NCI-H1436 treated with DMSO at 0.1 percent for 48 hours (cell line): ENCODE measurements at places on chromosomes 5 and 9.

- no peak for DNase-seq
Measured at GRCh38 chr9:128917151-128917849, 3.5 kb upstream of the PHYHD1 start.

GRCh38 chr5:34574936-34575467, 81.1 kb upstream of the RAI14 start:
- DNase-seq, result no peak

DNA sequence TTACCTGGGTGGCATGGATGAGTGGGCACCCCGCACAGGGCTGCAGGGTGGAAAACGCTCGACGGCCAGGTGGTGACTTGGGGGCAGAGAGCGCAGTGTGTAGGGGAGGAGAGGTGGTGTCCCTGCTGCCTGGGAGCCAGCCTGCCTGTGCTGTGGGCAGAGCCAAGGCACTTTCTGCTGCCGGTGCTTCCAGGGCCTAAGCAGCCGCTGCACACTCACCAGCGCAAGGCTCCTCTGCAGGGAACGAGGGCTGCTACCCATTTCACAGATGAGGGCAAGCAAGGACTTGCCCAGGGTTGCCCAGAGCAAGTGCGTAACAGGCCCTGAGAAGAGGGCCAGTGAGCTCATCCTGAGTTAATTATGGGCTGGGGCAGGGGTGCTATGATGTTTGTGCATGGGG, 62.5 kb downstream of the CRB2 start:
- no peak for DNase-seq

DNA sequence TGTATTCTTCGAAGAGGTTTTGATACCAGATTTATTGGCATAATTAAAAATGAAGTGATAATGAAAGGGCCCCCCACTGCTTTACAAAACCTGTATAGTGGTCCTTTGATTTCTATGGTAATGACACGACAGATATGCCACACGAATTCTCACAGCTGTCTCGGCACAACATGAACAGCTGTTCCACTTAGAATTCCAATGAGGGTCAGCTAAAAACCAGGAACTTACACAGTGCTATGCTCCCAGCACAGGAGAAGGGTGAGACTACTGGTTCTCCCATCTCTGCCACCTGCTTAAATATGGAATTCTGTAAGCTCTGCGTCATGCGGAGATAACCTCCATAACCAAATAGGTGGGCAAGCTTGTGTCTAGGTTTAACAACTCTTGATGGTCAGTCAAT, 183.0 kb upstream of the EFNA5 start:
- no peak for DNase-seq

GRCh38 chr5:122252319-122252718, 59.7 kb upstream of the SNCAIP start:
- DNase-seq, result no peak

DNA sequence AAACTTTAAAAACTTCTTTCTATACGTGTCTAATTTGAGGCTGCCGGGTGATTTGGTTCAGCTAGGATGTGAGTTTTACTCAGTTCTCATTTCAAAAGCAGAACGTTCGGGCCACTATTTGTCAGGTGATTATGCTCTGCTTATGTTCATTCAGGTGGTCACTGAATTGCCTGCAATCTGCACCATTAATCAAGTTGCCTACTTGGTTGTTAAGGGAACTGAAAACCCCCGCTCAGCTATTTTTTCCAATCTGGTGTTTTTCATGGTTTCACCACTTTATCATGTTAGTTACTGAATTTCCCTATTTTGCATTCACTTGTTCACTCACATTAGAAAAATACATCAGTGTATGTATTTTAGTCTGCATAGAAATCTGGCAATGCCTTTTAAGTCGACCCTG, 523.0 kb downstream of the CSNK1G3 start:
- DNase-seq, result no peak

DNA sequence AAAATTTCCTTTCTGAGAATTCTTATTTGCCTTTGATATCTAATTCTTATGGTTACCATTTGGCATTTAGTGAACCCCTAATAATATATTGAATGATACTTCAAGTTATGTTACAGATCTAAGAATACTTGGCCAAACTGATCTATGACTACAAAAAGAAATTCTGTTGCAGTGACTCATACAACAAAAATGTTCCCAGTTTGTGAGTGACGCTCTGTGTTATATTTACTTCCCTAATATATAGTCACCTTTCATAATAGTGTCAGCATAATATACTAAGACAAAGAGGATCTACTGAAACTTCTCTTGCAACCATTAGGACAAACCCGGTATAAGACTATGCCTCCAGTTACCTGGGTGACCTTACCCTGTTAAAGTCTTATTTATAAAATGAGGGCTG, 216.9 kb upstream of the TLX3 start:
- DNase-seq, result no peak

- DNase-seq, result no peak
Measured at GRCh38 chr5:149793256-149793550, 63.1 kb downstream of the PPARGC1B start.

DNA sequence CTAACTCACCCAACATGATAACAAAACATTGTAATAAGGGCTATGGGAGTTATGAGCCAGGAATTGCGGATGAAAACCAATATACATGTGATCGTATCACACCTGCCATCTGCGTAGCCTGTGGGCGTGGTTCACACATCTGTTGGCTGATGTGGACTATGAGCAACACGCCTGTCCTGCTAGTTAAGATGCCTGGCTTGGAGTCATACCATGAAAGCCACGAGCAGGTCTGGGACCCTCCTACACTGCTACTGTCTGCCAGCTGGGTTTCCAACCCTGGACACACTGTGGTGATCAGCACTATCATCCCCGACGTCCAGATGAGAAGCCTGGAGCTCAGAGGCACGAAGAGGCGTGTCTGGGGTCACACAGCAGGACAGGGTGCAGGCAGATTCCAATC, 40.2 kb downstream of the STK10 start:
- DNase-seq, result no peak

DNA sequence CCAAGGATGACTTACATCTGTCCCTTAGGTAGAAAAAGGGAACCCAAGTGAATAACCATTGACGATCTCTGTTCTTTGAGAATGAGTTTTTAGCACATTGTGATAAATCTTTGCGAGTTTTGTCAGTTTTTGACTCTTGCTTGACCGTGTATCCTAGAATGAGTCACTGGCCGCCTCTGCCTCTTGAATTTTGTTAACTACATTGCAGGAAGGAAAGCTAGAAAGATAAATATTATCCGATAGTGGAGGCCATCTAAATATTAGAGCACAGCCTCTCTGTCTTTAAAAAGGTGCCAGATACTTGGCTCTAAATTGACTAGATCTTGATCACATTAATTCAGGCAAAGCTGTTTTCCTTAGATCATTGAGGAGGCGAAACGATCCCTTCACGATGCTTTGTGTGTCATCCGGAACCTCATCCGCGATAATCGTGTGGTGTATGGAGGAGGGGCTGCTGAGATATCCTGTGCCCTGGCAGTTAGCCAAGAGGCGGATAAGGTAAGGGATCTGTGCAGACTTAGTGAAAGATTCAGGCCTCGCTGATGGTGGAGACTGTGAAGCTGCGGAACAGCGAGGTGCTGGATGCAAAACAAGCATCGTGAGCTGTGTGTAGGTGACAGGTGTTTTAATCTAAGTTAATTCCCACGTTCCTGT, 12.2 kb downstream of the CCT5 start:
- no peak for DNase-seq

DNA sequence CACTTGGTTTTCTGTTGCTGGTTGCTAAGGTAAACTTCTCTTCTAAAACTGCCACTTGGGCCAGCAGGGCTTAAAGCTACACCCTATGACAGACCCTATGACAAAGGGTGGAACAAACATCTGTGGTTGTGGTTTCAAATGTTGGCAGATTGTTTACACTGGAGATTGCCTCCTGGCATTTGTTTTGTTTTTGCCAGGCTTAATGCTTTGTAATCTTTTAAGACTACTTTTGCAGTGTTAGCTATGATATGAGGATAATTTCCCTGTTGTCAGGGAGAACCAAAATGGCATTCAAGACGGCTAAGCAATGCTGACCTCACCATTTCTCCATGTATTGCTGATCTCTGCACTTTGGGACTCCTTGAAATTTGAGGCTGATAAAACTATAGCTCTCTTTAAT, 50.3 kb downstream of the MAMDC2 start:
- DNase-seq, result no peak

- DNase-seq, result peak; percentile 86
Measured at GRCh38 chr9:104836235-104836634, 72.3 kb downstream of the NIPSNAP3B start.

DNA sequence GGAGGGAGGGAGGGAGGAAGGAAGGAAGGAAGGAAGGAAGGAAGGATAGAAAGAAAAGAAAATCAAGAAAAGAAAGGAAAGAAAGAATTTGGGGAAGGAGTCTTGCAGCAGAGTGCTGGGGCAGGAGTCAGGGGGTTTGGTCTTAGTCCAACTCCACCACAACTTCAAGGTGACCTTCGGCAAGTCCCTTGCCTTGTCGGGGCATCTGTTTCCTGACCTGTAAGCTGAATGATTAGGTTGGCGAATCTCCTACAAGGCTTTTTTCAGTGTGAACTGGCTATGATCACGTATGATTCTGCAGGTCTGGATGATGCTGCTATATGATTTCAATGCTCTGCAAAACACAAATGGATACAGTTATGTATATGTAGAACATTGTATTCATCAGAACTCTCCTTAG, 20.1 kb downstream of the SMIM23 start:
- no peak for DNase-seq

- no peak for DNase-seq
Measured at GRCh38 chr9:90854637-90855175, 53.1 kb downstream of the SYK start.

DNA sequence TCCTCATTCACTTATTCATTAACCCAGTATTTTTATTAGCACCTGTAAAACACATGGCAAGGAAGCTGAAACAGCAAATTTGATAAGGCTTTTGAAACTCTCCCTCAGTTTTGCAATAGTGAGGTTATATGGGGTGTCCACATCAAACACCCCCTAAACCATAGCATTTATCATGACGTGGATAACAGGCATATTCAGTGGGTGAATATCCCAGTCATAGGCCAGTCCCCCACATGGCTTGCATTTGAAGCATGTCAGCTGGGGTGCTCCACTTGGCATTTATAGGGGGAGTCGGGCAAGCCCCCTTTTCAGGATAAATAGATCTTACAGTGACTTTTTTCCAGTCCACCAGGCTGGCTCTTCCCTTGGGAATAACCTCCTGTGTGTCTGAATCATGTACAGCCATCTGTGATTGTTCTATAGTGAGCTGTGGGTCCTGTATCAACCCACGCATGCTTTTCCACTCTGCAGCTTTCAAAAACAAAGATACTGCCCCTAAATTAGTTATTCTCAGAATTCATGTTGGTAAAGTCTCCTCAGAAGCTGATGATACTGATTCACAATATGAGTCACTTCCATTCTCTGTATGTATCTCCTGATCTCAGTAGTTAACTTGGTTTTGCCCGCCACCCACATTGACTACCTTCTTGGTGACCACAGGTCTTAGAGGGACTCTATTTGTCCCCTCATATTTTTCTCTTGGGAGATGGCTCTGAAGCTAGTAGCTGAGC, 84.4 kb upstream of the SPIN1 start:
- DNase-seq, result no peak

GRCh38 chr5:83927140-83927733, 206.6 kb upstream of the HAPLN1 start:
- no peak for DNase-seq

DNA sequence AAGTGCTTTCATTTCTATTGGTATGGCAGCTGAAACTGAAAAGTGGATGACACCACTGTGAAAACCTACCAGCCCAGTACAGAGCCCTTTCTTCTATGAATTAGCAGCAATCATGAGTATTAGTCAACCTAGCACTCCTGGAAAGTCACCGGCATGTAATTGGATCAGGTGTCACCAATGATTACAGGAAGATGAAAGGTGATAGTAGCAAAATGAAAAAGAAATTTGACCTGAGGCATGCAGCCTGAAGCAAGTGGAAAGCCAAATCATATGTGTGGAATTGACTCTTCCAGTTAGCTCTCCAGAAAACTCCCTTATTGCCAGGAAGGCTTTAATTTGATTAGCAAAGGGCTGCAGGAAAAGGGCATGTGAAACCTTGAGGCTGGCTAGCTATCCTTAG, 81.2 kb upstream of the NAA35 start:
- DNase-seq, result peak; percentile 9

DNA sequence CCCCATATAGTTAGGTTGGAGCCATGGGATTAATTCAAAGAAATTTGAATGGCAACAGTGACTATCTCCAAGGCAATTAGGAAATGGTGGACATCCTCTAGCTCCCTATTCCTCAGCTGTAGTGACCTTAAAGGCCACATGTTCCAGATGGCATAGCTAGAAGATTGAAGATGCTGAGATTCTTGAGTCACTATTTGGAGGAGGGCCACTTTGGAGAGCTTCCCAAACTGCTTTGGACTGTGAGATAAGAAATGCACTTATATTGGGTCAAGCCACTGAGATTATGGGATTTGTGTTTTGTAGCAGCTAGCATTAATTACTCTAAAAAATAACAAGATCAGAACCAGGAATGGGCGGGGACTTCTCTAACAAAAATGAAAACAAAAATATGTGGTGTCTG, 636.2 kb upstream of the CCNG1 start:
- DNase-seq, result no peak

DNA sequence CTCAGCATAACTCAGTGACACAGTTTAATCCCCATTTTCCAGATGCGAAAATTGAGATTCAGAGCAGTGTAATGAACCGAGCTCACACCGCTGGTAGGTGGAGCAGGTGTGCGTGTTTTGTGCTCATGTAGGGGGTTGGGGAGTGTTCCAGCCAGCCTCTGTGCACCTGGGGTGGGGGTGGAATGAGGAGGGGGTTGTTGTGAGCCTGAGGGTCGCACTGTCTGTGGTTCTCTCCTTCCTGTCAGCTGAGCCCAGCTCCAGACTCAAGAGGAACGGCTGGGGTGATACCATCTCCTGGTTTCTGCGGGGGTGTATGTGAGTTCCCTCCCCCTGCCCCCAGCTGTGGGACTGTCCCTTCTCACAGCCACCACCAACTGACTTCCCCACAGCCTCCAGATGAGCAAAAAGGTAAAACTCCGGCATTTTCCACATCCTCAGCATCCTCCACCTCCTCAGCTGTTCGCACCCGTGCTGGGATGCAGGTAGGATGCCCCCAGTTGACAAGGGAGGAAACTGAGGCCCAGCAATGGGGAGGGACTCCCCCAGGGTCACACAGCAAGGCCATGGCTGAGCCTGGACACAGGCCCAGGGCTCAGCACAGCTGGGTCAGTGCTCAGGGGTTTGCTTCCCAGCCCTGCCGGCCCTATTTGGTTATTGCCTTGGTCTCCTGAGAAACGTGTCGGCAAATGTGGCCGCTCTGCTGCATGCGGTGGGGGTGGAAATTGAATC, 2.1 kb downstream of the SH2D3C start:
- no peak for DNase-seq

GRCh38 chr9:75448281-75448680, 360.0 kb downstream of the OSTF1 start:
- no peak for DNase-seq

DNA sequence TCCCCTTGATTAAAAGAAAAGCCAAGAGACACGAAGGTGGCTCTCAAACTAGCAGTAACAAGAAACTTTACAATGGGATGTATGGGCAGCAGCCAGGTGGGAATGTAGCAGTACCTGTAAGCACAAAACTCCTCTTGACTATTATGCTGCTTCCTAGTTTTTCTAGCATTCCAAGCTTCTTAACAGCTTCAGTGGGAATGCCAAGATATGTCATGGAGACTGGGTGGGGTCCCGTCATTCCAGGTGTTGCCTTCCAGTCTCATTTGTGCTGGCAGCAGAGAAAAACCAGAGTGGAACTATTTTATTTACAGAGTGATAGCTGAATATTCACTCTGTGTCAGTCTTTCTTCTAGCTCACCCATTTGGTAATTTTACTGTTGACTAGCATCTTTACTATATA, 236.6 kb downstream of the ARL15 start:
- no peak for DNase-seq

- no peak for DNase-seq
Measured at GRCh38 chr5:31100781-31101310, 92.6 kb upstream of the CDH6 start.
